Suppressor macrophage treated with lipopolysaccharide for 1 hour (primary cell): ENCODE measurements at places on chromosomes 3 and 15.

GRCh38 chr3:80157546-80157945 lies 389.7 kb upstream of the ROBO1 start:
- DNase-seq: no peak

DNA sequence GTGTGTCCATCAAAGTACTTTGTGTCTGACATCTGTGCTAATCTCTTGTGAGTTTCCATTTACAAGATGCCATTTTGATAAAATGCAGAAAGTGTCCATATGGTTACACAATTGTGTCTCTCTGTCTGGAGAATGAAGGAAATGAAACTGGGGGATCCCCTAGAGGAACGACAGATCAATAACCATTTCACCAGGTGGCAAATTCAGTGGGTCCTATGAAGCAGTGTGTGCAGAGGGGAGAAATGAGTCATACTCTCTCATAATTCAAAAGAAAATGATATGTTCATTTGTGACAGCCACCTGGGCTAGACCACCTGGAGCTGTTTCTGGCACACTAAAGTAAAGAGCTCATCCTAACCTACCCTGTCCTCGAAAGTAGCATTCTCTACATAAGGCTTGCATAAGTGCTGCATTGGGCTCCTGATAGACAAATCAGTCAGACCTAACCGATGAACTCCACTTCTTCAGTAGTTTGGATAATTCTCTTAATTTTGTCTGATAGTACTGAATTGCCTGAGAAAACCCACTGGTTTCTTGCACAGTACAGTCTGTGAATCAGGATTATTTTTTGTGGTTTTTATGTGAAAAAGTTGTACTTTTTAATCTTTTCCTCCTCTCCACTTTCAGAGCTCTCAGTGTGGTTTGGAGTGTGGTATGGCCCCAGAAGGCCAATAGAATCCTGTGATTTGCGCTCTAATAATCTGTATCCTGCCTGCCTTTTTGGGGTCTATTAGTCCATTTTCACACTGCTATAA lies 10.3 kb upstream of the CD47 start:
- DNase-seq: no peak

GRCh38 chr15:90087454-90088154 lies 14.7 kb downstream of the IDH2 start:
- DNase-seq: peak; percentile 41

GRCh38 chr3:54374214-54374852 lies 252.0 kb downstream of the CACNA2D3 start:
- peak; percentile 6 for DNase-seq
